Cortex of kidney (tissue), 1 donor: ENCODE measurements at places on chromosomes 4 and X.

DNA sequence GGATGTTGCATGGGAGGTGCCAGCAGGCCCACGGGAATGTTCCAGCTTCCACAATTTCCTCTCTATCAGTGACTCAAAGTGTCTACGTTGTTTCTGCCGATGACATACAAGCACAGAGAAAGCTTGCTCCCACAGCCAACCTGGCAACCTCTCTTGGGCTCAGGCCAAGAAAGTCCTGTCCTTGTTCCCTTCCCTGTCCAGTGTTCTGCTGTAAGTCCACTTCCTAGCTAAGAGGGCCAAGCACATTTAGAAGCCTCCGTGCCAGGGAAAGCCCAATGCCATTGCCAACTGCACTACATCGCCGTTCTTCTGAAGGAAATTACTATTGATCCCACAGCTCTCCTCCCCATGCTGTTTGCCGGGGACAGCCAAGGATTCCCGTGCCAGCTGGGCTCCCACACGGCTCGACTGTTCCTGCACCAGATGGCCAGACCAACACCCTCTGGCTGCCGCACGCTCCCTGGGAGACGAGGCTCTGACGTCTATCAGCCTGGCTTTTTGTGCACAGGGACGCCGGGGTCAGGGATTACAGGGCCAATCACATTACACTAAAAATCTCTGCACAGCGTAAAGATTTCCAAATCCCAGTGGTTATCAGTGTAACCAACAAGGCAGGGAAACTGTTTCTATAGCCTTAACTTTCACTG, 284.0 kb downstream of the BCOR start:
- DNase-seq: no peak

GRCh38 chrX:100895365-100896075, 21.4 kb upstream of the NOX1 start:
- no peak for DNase-seq

DNA sequence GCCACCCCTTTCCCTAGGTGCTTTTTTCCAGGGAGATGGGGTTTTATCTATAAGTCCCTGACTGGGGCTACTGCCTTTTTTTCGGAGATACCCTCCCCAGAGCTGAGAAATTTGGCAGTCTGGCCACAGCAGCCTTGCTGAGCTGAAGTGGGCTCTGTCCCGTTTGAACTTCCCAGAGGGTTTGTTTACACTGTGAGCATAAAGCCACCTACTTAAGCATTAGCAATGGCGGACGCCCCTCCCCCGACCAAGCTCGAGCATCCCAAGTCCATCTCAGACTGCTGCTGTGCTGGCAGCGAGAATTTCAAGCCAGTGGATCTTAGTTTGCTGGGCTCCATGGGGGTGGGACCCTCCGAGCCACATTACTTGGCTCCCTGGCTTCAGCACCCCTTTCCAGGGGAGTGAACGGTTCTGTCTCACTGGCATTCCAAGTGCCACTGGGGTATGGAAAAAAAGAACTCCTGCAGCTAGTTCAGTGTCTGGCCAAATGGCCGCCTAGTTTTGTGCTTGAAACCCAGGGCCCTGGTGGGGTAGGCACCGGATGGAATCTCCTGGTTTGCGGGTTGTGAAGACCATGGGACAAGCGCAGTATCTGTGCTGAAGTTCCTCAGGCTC, 456.4 kb upstream of the HTR2C start:
- DNase-seq: no peak

DNA sequence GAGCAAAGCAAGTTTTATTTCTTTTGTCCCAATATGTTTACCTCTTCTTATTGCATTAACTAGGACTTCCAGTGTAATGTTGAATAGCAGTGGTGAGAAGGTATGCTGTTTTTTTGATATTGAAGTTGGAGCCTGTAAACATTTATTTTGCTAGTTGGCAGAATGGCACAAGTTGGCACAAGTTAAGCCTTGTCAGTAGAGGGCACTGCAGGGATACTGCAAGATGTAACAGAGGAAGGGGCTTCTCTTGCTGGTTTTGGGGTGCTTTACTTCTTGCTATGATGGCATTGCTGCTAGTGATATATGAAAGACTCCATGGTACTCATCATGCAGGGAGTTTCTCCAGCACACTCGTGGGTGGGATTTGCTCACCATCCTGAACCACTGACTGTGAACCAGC, 327.3 kb upstream of the ARX start:
- no peak for DNase-seq

DNA sequence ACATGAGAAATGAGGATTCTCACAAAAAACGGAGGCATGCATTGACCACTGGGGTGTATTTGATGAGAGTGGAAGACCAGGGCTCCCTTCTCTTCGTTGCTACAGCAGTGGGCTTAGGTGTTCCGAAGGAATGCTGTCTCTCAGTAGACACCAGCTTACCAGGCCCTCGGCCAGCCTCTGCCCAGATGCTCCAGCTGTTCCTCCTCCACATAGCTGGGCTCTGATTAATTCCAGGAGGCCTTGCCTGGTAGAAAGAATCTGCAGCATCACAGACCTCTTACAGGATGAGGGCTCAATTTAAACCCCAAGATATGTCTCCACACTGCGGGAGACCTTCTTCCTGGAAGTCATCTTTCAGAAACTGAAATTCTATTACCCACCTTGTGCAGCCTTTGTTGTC, 346.6 kb upstream of the TENM3 start:
- no peak for DNase-seq

- no peak for DNase-seq
Observed at GRCh38 chr4:185825737-185826136, 13.7 kb upstream of the SORBS2 start.

DNA sequence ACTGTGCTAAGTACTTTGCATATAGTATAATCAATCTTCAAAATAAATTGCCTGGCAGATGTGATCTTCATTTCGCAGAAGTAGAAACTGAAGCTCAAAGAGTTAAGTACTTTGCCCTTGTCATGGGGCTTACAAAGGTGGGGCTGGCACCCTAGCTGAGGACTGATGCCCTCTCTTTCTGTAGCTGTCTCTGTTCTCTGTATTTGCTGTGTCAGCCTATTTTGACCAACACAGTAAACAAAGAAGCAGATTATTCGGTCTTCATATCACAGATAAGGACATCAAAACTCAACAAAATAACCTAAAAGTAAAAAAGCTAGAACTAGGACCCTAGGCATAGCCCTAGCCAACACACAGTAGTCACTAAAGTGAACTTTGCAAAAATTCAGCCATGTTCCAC, 570.5 kb upstream of the TENM3 start:
- no peak for DNase-seq

GRCh38 chrX:31508338-31508737, 436.5 kb upstream of the FTHL17 start:
- DNase-seq: no peak

GRCh38 chr4:169957785-169958184, 68.4 kb downstream of the MFAP3L start:
- no peak for DNase-seq

GRCh38 chr4:133891011-133891410, 310.6 kb downstream of the PABPC4L start:
- DNase-seq: no peak

GRCh38 chrX:150548251-150548650, 20.2 kb upstream of the MTM1 start:
- DNase-seq: no peak

DNA sequence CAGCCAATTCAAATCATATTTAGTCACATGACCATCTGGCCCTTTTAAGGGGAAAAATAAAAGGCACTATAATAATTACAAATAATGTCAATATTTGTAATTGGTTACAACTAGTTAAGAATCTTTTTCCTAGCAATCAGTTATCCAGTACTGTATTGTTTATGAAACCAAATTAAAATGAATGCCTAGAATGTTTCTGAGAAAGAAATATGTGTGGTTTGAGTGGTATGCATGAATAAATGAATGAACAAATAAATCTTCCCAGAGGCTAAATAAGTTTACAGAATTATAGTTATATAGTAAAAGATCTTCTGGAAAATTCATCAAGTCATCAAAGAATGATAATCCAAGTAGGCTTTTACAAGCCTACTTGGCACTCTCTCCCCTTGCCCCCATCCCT, 55.8 kb upstream of the F8A3 start:
- DNase-seq: no peak

DNA sequence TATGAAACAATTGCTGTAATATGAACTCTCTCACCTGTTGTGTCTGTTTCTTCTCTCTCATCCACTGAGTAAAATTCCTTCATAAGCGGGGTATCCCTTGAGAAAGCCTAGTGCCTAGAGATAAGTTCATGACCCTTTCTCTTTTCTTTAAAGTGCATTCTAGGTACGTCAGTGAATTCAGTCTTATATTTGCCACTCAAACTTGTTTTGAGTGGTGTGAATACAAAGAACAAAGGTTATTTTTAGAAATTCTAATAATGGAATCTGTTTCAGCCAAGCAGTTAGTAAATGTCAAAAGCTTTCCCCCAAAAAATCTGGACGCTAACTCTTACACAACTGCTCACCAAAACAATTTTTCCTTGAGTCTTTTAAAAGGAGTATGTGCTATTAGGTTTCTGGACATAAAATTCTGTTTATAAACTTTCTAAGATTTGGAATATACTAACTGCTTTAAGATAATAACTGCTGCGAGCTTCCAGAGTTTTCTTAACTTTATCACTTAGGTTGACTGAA, 112.0 kb downstream of the VEGFC start:
- DNase-seq: no peak

- no peak for DNase-seq
Observed at GRCh38 chr4:109005523-109005922, 242.7 kb upstream of the ETNPPL start.

DNA sequence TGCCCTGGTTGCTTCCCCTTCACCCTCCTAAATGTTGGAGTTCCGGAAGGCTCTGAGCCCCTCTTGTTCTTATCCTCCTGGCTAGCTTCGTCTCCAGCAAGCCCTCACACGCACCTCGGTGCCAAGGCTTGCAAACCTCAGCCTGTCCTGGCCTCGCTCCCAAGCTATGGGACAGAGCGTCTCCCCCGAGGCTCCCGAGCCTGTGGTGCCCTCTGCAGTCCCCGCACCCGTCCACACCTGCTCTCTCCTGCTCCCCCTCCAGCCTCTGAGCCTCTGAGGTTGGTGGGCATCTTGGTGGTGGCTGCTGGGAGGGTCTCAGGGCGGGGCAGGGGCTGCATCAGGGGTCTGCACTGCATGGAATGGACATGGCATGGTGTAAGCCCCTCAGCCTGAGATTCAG, 63.2 kb downstream of the TRMT44 start:
- DNase-seq: no peak

GRCh38 chrX:16199343-16199742, 32.1 kb downstream of the MAGEB17 start:
- DNase-seq: no peak

GRCh38 chr4:118273642-118274041, 79.2 kb downstream of the PRSS12 start:
- no peak for DNase-seq

DNA sequence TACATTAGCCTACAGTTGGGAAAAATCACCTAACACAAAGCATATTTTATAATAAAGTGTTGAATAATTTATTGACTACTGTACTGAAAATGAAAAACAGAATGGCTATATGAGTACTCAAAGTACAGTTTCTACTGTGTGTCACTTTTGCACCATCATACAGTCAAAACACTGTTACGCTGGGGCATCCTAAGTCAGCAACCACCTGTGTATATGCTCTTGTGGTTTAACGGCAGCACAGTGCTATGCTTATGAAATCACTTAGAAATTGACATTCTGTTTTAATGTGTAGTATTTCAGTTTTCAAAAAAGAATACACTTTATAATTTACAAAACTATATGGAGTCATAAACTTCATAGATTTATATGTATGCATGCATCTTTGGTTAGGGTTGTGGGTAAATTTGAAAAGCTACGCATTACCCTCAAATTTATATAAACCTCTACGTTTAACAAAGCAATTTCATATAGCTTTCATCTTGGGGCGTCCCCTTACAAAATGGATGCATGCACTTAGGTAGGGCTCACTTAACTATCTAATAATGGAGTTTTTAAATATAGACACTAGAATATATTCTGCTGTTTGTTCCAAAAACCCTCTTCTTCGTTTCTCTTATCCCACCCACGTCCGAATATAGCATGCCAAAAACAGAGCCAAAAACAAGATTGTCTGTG, 690 bp upstream of the NEIL3 start:
- no peak for DNase-seq

DNA sequence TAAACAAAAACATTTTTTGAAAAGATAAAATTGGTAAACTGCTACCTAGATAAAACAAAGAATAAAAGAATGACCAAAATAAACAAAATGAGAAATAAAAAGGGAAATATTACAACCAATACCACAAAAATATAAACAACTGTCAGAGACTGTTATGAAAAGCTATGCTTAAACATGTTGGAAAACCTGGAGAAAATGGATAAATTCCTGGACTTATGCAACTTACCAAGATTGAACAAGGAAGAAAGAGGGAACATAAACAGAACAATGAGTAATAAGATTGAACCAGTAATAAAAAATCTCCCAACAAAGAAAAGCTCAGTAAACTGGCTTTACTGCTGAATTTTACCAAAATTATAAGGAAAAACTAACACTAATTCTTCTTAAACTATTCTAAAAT, 518.7 kb downstream of the GRXCR1 start:
- no peak for DNase-seq

DNA sequence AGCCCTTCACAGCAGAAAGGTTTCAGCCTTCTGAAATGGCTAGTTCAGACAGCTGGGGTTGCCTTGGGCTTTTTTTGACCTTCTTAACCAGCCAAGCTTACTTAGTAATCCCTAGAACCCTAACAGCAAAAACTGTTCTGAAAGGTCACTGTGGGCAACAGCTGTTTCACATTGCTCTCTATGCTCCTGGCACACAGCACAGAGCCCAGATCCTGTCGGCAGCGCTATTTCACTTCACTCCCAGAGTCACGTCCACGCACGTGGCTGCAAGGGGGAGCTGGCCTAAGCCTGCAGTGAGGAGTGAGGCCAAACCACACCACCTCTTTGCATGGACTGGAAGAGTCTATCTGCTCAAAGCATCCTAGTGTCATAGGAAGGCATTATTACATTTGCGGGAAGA, 32.0 kb upstream of the STS start:
- no peak for DNase-seq

GRCh38 chrX:55841962-55842752, 124.6 kb downstream of the RRAGB start:
- no peak for DNase-seq

GRCh38 chr4:116272336-116272735, 813.0 kb downstream of the TRAM1L1 start:
- DNase-seq: no peak

GRCh38 chr4:52545099-52546069, 113.7 kb downstream of the USP46 start:
- no peak for DNase-seq

GRCh38 chrX:24965372-24965771, 50.4 kb downstream of the ARX start:
- DNase-seq: no peak
